ENCODE measurements at places on chromosomes 3 and 15.

GRCh38 chr3:59049671-59050331 is at the start of gene CFAP20DC:
Gene CFAP20DC, minus strand, starts transcription at chr3:59050025. Its CDS starts 394 bp downstream, at chr3:59049631.
- peak; percentile 95 for DNase-seq

DNA sequence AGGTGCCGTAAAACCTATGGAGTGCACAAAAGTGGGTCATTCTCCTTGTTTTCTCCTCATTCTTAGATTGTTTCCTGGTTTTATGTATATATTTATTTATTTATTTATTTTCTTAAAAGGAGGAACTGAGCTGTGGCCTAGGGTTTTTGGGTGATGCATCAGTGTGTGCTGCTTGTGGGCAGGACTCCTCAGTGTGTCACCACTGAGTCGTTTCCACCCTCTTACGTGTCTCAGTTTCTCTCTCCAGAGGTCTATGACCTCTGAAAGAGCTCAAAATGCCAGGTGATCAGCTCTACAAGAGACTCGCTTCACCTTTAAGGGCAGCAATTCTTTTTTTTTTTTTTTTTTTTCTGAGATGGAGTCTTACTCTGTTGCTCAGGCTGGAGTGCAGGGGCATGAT is 72.9 kb downstream of the CD200 start:
- peak; percentile 44 for DNase-seq

- no peak for DNase-seq
These were observed 17.4 kb downstream of the NAA50 start for GRCh38 chr3:113728661-113729060.

DNA sequence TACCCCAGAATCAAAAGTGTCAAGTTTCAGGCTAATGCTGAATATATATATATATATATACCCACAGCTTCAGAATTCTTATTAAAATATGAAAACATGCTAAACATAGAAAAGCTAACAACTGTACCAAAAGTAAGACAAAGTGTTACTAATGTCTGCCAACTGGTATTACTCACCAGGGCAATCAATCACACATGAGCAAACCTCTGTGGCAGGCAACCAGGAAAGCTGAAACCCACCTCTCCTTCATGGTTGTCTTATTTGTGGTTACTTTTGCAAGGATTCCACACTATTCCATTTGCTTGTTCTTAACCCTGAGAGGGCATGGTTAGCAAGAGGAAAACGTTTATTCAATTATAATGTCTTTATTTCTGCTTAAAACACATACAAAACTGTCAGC is 512.3 kb upstream of the MDFIC2 start:
- DNase-seq = no peak

GRCh38 chr3:11415099-11415498 is 142.9 kb downstream of the ATG7 start:
- DNase-seq = no peak
